CD4-positive, alpha-beta T cell treated with Interleukin-4 for 1 hour (primary cell): ENCODE measurements at places on chromosomes 7 and 10.

- no peak for DNase-seq
Observed at GRCh38 chr7:25060487-25061055, 64.5 kb downstream of the CYCS start.

GRCh38 chr10:89248-89647 is 40.2 kb upstream of the TUBB8 start:
- no peak for DNase-seq

DNA sequence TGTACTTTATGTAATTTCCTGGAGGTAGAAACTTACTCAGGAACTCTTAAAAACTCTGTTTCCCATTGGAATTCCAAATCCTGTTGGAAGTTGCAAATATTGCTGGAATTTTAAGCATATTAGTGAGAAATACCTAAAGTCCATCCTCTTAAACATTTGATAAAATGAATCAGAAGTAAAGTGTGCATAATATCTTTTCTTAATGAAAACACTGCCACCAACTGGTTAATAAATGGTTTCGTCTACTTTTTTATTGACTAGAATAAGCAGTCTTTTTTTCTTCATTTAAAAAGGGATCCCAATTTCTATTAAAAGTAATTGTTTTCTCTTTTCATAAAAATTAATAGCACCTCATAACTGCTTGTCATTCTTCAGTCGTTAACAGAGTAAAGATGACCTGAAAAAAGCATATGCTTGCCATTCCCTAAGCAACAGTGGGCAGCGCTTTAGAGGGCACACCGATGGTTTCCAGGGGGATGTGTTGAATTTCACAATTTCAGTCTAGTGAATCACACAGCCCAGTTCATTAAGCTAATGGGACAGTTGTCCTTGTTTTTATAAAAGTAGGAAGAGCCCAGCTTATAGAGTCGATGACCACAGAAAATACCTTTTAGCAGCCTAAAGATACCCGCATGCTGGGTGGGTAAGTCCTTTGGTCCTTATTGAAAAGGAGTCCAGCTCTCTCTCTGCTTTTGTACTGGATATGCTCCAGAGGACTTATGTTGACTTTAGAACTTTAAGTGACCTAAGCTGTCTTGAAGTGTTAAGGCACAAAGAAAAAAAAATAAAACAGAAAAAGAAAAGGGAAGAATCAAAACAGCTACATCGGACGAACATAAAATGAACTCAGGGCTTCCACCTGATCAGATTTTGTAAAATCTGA is 28.5 kb downstream of the NPS start:
- DNase-seq: no peak

DNA sequence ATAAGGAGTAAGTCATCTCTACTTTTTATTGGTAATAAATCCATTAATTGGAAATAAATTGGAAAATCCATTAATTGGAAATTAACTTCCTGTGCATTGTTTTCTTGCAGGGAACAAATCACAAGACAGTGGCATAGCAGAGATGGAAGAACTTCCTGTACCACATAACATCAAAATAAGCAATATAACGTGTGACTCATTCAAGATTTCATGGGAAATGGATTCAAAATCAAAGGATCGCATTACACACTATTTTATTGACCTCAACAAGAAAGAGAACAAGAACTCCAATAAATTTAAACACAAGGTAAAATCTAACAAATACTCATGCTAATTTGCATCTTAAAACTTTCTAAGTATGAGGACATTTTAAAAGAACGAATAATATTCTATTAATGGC is 57.8 kb downstream of the PHYHIPL start:
- DNase-seq: no peak

DNA sequence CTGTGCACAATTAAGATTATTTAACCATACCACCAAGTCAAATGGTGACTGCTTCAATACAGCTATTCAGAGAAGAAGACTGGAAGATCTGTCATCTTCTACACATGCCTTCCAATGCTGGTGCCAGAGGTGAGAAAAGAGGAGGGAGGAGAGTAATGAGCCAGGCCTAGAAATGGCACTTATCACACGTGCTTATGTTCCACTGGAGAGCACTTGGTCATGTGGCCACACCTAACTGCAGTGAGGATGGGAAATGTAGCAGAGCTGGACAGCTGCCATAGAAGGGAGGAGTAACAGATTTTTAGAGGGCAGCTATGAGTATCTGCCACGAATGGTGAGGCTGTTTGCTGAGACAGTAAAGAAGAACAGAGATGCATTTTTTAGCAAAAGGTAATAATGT is 77.1 kb downstream of the MPLKIP start:
- no peak for DNase-seq

- no peak for DNase-seq
Observed at GRCh38 chr7:28052933-28053332, 127.7 kb downstream of the JAZF1 start.
